Right atrium auricular region (tissue), 2 donors: ENCODE measurements at places on chromosomes 7 and 10. TPM values are rescaled to one million over a fixed set of nuclear protein-coding genes. Genes with fewer than 3 reads are reported as not detected.

DTX2 gene
- total RNA-seq: 7.9 TPM

CYP2C19 gene
- not detected for total RNA-seq

SPRN gene
- not detected for total RNA-seq

ARHGEF5 gene
- 4.7 TPM for total RNA-seq

MCU gene
- 12.4 TPM for total RNA-seq

ELMO1 gene
- 45.1 TPM for total RNA-seq

EPO gene
- not detected for total RNA-seq

C10orf105 gene
- 1.3 TPM for total RNA-seq

SEMA3D gene
- total RNA-seq: 1.5 TPM

TRPV5 gene
- total RNA-seq: not detected

SH2D4B gene
- total RNA-seq: 0.12 TPM

IFIT1 gene
- 10.6 TPM for total RNA-seq

CPVL gene
- total RNA-seq: 2.7 TPM

HTR7 gene
- total RNA-seq: 0.31 TPM

LIPJ gene
- not detected for total RNA-seq

CRHR2 gene
- 0.47 TPM for total RNA-seq

C7orf33 gene
- total RNA-seq: not detected

SLC29A4 gene
- 3.7 TPM for total RNA-seq

AKR1D1 gene
- total RNA-seq: not detected

FAM25G gene
- total RNA-seq: not detected

PANK1 gene
- total RNA-seq: 15.5 TPM

SFXN4 gene
- 49.6 TPM for total RNA-seq

ADAM8 gene
- total RNA-seq: 0.82 TPM

DNAH11 gene
- total RNA-seq: 2.8 TPM

TRIM50 gene
- total RNA-seq: not detected

BLNK gene
- 0.41 TPM for total RNA-seq

MEIG1 gene
- not detected for total RNA-seq

HYCC1 gene
- total RNA-seq: 40.8 TPM

CSGALNACT2 gene
- 14.9 TPM for total RNA-seq

APBB1IP gene
- total RNA-seq: 1.4 TPM

AKR1C1 gene
- total RNA-seq: 174 TPM

DPYSL4 gene
- total RNA-seq: 3.4 TPM
